ENCODE measurements at places on chromosomes 2 and 18.

DNA sequence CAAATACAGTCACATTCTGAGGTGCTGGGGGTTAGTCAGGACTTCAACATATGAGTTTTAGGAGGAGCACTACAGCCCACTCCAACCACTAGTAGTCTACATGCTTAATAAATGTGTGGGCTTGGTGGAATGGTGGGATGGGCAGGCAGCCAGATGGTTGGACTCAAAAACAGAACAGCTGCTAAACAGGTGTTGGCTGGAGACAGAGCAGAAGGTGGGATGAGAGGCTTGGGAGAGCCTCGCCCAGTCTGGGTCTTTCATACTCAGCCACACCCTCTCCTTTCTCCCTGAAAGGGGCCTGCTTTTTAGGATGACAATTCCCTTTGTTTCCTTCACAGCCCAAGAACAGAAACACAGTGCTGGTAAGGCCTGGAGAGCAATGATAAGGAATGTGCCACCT is 143.9 kb upstream of the KLHL29 start:
- no peak for DNase-seq

DNA sequence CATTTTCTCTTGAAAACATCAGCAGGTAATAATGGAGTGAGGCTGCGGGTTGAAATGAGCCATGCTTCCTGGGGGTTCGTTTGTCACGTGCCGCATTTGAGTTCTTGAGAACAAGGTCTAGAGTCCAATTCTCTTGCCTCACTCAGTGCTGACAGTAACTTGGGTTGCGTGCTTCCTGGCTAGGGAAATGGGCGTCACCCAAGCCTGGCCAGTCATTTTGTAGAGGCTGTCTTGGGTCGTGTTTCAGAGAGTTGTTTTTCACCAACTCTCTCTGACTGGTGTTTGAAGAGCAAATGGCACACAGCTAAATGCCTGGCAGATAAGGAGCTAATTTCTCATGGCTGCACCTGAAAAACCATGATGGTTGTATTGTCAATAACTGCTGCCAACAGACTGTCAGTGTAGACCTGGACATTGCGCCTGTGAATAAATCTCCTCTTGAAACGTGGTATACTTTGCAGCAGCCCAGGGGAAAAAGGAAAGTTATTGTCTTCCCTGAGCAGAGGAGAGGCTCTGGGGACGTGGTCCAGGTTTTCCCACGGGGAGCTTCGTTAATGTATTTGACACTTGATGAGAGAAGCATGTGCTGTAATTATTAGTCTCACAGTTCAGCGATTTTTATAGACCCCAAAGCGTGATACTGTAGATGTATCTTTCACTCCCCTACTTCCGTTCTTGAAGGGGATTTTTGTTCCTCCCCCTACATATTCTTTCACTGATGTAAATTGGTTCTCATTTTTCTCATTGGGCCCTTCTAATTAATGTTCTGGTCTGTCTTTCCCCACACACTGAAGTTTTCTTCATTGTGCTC is 196.0 kb downstream of the FHOD3 start:
- DNase-seq = no peak

DNA sequence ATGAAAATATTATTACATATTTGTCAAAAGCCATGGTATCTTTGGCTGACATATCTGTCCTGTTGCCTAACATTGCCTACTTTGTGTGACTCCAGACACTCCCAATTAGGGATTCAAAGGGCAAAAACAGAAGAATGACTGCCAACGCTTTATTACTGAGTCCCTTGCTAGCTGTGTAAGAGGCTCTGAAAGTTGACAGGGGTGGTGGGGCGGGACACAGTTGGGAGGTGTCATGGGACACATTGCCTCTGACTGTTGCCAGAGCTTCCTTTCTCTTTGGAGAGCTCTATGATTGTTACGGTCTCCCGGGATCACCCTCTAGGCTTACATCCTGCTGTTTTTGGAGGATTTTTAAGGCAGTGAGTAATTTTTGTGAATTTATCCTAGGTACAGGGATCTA is 249.6 kb upstream of the ACVR2A start:
- DNase-seq = no peak

GRCh38 chr18:42574871-42575270 is 540.6 kb downstream of the RIT2 start:
- DNase-seq = no peak

DNA sequence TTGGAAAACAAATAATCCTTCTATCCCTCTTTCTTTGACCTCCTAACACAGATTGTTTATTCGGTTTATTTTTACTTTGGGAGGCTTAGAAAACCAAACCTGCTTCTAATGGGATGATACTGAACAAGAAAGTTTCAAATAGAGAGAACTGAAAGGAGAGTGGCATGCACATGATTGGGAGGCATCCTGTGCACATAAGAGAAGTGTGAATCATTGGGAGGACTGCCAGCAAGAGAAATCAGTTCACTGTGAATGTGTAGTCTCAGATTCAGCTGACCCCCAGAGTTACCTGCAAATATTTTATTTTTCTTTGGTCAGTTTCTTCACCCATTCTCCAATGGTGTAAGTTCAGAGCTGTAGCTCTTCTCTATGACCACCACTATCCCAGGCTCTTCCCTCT is 1363.2 kb upstream of the ACVR2A start:
- DNase-seq = no peak

- DNase-seq = no peak
Observed at GRCh38 chr2:37706334-37707183, 35.1 kb upstream of the CDC42EP3 start.

- DNase-seq = no peak
Observed at GRCh38 chr2:145593280-145593679, 1073.4 kb upstream of the ZEB2 start.

GRCh38 chr2:119440873-119441272 is 9.2 kb downstream of the TMEM37 start:
- no peak for DNase-seq

GRCh38 chr2:200618054-200618419 is 32.2 kb downstream of the AOX1 start:
- DNase-seq = no peak

Data from GM12864 (cell line).